Osteoblast (primary cell): ENCODE measurements at places on chromosomes 6 and 20.

GRCh38 chr6:32886681-32887383, 32.8 kb downstream of the PSMB9 start:
- DNase-seq, result peak; percentile 73

DNA sequence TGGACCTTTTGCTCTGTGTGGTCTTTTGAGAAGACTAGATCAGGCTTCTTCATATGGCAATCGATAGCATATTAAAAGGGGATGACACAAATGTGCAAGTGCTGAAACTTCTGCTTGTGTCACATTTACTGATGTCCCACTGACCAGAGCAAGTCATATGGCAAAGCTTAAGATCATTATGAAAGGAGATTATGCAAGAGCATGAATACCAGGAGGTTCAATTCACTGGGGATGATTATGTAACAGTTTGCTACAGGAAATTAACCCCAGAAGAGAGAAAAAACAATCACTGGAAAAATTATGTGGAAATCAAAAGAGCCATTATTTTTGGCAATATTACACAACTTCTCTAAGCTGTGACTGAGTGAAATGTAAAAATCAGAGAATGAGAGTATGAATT, 13.7 kb upstream of the PRDM13 start:
- DNase-seq, result no peak

GRCh38 chr20:19826179-19826914, 68.3 kb downstream of the RIN2 start:
- DNase-seq, result no peak

GRCh38 chr20:59939879-59940128, 301 bp downstream of the PPP1R3D start:
- no peak for DNase-seq

DNA sequence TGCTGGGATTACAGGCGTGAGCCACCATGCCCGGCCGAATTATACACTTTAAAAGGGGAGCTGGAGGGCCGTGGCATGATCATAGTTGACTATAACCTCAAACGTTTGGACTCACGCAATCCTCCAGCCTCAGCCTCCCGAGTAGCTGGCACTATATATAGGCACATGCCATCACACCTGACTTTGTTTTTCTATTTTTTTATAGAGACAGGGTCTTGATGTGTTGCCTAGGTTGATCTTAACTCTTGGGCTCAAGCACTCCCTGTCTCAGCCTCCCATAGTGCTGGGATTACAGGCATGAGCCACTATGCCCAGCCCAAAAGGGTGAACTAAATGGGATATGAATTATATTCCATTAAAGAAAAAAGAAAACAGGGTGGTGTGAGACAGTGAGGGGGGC, 7.8 kb downstream of the PTGIS start:
- no peak for DNase-seq

DNA sequence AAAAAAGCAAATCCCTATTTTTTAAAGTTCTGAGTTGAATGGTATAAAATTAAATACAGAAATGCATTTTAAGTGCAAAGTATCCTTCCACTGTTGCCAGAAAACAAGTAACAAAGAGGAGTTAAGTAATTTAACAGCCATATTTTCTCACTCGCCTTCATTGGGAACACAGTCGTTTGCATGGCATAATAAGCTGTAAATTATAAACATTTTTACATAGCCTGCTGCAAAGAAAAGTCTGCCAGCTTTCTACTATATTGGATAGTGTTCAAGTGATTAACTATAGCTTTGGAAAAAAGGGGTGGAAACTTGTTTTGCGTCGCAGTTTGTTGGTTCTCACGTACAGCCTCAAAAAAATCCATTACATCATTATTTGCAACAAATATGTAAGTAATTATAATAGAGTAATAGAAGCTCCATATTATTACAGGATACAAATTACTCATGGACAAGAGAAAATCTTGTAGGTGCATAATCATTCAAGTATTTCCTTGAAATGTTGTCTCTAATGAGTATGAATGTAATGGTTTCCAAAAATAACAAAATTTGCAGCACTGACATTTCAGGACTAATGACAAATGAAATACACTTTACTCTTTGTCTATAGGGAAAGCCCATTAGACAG, 139.3 kb downstream of the PDSS2 start:
- DNase-seq, result peak; percentile 43

GRCh38 chr20:41367393-41367695, 726 bp upstream of the EMILIN3 start:
- DNase-seq, result peak; percentile 76
